ENCODE measurements at places on chromosomes 3 and 15.

DNA sequence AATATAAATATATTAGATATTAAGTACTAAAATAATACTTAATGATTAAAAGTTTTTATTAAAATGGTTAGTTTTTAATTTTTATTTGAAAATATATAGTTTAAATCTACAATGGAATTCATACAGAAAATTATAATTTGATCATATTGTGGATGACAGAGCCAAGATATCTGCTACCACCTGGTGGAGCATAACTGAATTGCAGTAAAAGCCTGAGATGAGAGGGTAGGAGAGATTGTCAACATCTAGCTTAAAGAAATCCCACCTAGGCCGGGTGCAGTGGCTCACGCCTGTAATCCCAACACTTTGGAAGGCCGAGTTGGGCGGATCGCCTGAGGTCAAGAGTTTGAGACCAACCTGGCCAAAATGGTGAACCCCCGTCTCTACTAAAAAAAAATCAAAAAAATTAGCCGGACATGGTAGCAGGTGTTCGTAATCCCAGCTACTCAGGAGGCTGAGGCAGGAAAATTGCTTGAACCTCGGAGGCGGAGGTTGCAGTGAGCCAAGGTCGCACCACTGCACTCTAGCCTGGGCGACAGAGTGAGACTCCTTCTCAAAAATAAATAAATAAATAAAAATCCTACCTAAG is 25.1 kb upstream of the CSTA start:
- DNase-seq: peak; percentile 55

DNA sequence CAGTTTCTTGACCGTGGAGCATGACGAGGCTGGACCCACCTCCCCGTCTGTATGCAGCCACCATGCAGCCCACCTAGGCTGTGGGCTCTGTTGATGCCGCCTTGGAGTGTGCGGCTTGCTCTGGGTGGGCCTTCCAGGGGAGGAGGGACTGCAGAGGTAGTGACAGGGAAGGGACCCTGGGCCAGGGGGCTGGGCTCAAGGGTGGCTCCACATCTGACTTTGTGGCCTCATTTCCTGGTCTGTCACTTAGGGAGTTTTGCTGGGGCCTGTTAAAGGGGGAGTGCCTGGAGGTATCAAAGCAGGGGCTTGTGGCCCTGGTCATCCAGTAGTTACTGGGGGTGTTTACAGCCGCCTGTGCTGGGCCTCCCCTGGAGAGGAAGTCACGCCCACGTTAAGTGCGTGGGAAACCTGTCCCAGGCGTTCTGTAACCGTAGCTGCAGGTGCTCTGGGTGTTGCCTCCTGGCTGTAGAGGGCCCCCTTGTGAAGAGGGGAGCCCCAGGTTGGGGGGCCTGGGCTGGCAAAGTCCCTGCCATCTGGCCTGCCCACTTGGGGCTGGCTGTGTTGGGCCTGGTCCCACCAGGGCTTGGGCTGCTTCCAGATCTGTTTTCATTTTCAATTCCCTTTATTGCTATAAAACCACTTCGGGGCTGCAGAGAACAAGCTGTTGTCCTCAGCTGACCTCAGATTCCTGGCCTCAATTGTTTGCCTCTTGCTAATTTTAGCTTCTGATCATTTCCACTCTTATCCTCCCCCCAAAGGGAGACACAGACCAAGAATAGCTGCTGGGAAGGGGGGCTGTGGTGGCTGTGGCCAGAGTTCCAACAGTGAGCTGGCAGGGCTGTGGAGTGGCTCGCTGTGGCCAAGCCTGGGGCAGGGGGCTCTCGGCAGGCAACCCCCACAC is 26.5 kb downstream of the KLF13 start:
- DNase-seq: peak; percentile 47

GRCh38 chr3:137471130-137471529 is 293.0 kb upstream of the SOX14 start:
- no peak for DNase-seq

GRCh38 chr3:112676659-112677234 is 35.8 kb upstream of the CCDC80 start:
- DNase-seq: peak; percentile 91

DNA sequence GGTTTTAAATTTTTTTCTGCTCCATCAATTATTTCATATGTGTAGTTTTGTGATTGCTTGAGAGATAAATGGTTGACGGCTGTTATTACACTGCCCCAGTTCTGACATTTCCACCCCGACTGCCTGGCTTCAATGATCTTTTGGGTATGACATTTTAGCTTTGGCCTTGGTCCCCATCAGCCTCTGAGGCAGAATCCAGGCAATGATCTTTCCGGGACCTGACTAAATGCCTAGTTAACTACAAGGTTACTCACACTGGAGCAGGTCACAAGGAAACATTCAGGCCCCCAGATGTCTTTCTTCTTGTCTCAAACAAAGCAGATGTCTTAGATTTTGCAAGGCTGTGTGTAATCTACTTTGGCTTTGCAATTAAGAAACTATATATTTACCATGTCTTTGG is 61.1 kb upstream of the TMCO5A start:
- DNase-seq: no peak

- no peak for DNase-seq
Measured at GRCh38 chr3:133991209-133991608, 38.5 kb downstream of the SLCO2A1 start.

GRCh38 chr3:176971613-176972174 is 225.6 kb downstream of the TBL1XR1 start:
- no peak for DNase-seq

DNA sequence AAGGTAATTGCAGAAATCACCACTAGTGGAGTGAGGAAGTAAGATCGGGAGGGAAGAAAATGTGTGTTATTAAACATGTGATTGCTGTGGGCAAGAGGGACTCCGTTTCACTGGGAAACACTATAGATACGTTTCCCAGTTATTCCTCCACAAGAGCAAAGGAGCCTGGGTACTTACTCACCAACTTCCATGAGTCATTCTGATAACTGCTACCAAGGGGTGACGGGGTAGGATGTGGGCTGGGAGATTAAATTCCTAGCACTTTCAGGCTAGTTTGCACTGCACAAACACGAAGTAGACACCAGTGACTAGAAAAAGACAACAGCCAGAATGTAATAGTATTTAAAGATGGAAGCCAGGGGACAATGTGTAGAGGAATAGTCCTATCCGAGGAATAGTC is 812.9 kb upstream of the CFAP20DC start:
- no peak for DNase-seq

- no peak for DNase-seq
Measured at GRCh38 chr3:49591615-49592014, 37.3 kb downstream of the BSN start.

DNA sequence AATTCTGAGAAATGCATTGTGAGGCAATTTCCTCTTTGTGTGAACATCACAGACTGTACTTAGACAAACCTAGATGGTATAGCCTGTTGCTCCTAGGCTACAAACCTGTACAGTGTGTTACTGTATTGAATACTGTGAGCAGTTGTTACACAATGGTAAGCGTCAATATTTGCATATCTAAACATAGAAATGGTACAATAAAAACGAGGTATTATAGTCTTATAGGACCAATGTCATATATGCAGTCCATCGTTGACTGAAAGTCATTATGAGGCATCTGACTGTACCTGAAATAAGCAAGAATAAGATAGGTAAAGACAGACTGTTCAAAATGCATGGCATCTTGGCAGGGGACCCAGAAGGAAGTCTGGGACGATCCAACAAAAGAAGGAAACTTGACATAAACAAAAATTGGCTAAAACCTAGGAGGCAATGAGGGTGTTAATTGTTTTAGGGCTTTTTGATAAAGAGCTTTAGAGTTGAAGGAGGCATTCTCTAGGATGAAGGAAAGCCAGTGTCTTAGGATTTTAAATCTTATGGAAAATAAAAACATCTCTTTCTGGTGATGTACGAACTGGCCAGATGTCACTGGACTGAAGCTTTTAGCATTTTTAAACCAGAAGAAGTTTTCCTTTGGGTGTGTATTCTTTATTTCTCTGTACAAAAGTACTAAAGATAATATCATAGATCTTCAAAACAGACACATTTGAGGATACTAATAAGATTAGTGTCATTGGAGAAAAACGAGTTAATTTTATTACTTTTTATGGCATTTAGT is 9.2 kb upstream of the SPRED1 start:
- DNase-seq: no peak

DNA sequence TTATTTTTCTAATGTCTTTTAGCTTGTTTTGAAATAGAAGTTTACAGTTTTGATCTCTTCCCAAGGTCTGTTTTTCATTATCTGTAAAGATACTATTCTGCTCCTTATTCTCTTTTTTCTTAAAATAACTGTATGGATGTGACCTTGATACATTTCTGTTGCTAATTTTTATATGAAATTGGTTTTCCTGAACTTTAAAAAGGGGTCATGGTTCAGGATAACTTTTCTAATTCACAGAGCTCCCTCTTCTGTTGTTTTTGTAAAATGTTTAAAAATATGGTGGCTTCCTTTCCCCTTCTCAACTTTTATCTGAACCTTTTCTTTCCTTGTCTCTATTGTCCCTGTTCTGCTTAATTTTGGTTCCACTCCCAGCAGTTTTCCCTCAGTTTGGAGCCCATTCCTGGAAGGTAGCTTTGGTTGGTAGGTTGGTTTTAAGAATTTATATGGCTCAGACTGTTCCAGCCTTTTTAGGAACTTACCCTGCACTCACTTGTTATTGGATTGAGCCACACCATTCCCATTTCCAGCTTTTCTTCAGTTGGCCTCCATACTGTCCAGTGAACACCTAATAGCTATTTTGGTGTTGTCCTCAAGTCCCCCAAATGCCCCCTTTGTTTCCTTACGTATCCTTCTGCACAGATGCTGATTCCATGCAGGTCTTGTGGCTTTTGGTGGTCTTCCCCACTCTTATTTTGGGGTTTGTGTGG is 70.3 kb downstream of the SLMAP start:
- no peak for DNase-seq

- no peak for DNase-seq
Measured at GRCh38 chr15:95644100-95644875, 686.2 kb upstream of the NR2F2 start.

GRCh38 chr3:113514265-113514769 is 639 bp downstream of the SPICE1 start:
- DNase-seq: no peak

GRCh38 chr3:56616478-56617006 is 59.6 kb downstream of the CCDC66 start:
- DNase-seq: no peak
